ENCODE measurements at places on chromosomes 4 and X.

GRCh38 chrX:29535212-29536162 lies 679.9 kb upstream of the MAGEB2 start:
- no peak for DNase-seq

DNA sequence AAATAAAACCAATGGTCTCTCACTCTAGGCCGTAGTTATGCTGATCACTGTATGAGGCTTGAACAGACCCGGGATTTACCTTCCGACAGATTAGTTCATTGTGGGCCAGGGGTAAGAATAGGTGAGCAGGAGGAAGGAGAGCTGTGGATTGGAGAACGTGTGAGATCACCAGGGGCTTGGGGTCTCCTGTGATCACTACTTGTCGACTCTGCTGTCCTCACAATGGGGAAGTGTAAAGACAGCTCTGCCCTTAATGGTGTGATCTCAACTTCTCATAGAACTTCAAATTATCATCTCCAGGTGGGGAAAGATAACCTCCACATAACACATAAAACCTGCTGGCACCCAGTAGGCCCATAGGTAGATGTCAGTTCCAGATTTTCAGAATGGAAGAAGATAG lies 56.2 kb upstream of the RPS6KA3 start:
- no peak for DNase-seq

DNA sequence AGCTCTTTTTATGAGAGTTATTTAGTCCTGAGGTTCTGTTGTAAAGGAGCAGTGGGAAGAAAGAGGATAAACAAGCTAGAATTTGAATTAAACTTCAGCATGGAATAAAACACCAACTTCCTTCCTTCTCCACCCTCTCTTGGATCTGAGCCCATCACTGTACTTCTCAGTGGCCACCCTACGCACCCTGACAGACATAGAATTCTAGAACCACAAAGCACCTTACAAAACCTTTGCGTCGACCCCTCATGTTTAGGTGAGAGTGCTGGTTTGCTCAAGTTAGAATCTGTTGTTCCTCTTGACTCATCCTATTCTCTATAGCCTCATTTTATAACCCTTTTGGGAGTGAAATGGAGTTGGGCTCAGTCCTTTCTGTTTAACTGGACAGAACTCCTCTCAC lies 84.6 kb upstream of the RPL34 start:
- no peak for DNase-seq

DNA sequence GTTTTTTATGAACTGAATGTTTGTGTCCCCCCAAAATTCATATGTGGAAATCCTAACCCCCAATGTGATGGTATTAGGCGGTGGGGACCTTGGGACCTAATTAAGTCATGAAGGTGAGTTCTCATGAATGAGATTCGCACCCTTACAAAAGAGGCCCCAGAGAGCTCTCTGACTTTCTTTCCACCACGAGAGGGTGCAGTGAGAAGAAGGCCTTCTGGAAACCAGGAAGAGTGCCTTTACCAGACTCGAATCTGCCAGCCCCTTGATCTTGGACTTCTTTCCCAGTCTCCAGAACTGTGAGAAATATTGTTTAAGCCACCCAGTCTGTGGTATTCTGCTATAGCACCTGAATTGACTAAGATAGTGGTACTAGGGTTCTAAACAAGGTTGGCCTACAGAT lies 40.8 kb downstream of the STK26 start:
- no peak for DNase-seq

DNA sequence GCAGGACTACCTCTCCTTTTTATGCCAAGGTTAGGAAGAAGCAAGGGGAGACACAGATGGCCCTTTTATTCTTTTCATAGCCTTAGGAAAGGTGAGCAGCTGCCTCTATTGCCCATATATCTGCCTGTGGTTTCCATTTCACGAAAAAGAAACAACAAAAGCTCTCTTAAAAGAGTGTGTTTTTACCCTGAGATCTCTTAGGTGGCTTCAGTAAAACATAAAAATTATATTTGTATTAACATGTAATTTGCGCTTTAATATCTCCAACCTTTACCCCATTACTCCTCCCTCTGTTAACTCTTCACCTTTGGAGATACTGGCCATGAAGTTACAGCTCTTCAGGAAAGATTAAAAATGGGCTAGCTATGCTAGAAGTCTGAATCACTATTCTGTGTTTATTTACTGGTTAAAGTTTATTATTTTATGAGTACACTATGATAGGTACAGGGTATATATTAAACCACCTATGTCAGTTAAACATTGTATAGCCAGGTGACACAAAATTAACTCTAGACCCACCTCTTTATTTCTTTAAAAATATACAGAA lies 15.0 kb upstream of the SULT1B1 start:
- DNase-seq, result no peak

DNA sequence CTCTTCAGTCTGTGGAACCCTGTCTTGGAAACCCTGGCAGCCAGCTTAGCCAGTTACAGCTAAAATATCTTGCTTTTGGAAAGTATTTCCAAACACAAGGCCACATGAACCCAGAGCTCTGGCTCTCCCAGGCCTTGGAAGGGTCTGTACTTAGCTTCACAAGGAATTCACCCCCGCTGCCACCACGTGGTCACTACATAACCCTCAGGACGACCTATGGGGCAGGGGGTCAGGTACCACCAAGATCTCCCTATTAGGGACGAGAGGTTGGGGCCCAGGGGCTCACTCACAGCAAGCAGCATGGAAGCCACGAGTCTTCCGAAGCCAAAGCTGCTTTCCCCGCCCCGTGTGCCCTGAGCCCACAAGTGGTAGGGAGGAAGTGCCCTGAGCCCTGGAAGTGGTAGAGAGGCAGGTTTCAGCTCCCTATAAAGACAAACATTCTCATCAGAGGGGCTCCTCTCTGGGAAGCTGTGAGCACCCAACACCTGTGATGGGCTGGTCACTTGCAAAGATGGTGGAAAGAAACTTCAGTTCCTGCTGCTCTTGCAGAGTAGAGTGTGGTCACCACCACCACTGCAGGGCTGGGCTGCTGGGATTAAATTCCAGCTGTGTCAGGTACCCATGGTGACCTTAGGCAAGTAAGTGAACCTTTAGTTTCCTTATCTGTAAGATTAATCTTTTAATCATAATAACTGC lies 4.7 kb upstream of the JAKMIP1 start:
- no peak for DNase-seq

DNA sequence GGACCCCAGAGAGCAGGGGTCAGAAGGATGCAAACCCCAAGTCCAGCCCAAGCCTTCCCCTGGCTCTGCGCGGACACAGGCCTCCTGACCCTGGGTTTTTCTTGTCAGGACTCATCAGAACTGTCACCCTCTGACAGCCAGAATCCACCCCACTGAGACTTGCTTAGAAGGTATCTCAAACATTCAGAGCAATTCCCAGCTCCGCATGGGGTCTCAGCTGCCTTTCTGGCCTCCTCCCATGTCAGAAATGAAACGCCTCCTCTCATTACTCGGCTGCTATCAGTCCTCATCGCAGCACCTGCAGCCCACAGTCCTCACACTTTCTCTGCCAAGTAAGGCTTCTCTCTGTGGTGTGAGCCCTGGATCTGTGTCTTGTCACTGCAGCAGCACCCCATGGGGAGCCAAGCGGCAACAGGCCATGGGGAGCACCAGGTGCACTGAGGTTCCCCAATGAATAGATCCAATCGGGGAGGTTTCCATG lies 97.8 kb downstream of the WFS1 start:
- DNase-seq, result no peak

DNA sequence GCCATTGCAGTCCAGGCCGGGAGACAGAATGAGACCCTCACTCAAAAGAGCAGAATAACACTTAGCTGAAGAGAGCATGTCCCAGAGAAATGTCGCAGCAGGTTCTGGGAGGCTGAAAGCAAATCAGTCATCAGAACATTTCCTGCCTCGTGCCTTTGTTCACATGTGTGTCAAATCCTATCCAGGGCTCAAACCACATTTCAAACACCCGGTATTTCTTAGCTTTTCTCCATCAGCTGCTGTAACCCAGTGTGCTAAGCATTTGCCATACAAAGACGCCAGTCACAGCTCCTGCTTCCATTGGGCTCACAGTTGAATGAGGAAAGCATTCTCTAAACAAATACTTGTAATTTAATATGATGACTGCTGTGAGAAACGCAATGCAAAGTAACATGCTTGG lies 6.0 kb downstream of the PALLD start:
- DNase-seq, result no peak

DNA sequence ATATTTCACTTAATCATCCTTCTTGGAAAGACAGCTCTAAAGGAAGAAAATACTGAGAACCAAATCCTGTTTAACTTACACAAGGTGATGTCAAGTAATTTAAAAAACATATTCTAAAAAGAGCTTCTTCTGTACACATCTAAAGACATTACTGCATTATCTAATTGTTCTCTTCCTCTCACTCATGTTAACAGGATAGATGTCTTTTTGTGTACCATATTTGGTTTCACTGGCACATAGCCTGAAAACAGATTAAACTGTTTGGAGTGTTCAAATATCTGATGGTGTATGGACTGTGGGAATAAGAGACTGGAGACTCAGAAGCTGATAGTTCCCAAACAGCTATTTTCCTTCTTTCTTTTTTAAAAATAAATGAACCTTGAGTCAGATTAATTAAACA lies 213.3 kb upstream of the MAB21L2 start:
- DNase-seq, result no peak

GRCh38 chrX:27598312-27598711 lies 8.2 kb downstream of the DCAF8L2 start:
- no peak for DNase-seq

GRCh38 chr4:119638359-119638758 lies 9.8 kb upstream of the PDE5A start:
- no peak for DNase-seq

- no peak for DNase-seq
Observed at GRCh38 chr4:4693258-4693657, 151.4 kb upstream of the STX18 start.

GRCh38 chr4:13484749-13485221 lies 645 bp upstream of the RAB28 start:
- no peak for DNase-seq

DNA sequence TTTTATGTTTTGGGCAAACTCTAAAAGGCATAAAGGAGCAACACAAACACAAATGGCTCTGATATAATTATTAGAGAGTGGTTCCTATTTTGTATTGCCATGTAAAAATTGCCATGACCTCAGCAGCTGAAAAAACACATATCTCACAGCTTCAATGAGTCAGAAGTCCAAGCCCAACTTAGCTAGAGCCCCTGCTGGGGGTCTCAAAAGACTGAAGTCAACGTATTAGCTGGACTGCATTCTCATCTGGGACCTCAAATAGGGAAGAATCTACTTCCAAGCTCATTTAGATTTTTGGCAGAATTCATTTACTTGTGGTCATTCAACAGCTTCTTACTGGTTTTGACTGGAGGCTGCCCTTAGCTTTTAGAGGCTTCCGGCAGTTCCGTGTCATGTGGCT lies 47.4 kb downstream of the FREM3 start:
- DNase-seq, result no peak

GRCh38 chr4:71241501-71242288 lies 97.1 kb upstream of the SLC4A4 start:
- no peak for DNase-seq

DNA sequence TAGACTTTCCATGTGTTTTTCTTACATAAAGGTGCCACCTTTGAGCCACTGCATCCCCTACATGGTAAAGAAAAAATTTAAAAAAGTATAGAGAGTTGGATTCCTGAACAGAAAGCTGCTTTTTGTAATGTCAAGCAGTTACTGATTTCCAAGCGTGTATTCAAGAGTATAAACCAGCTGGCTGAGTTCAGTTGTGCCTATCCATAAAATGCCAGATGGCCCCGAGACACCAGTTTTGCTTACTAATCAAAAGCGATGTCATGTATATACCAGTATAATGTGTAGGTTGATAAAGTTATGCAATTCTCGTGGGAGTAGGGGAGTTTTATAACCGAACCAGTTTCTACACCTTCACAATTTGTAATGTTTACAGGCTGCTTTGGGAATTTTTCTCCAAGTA lies 26.2 kb upstream of the PNPLA4 start:
- no peak for DNase-seq

DNA sequence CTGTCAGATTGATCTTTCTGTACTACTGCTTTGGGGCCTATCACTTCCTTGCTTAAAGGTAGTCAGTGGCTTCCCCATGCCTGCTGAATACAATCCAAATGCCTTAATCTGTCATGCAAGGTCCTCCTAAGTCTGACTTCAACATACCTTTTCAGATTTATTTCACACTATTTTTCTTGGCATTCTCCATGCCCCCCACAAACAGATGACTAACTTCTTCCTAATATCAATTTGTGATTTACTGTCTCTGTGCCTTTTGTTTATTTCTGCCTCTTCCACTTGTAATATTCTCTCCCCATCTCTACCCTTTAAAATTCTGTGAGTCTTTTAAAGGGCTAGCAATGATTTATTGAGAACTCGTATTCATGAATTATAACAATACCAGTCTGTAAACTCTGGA lies 41.8 kb downstream of the OCRL start:
- no peak for DNase-seq

DNA sequence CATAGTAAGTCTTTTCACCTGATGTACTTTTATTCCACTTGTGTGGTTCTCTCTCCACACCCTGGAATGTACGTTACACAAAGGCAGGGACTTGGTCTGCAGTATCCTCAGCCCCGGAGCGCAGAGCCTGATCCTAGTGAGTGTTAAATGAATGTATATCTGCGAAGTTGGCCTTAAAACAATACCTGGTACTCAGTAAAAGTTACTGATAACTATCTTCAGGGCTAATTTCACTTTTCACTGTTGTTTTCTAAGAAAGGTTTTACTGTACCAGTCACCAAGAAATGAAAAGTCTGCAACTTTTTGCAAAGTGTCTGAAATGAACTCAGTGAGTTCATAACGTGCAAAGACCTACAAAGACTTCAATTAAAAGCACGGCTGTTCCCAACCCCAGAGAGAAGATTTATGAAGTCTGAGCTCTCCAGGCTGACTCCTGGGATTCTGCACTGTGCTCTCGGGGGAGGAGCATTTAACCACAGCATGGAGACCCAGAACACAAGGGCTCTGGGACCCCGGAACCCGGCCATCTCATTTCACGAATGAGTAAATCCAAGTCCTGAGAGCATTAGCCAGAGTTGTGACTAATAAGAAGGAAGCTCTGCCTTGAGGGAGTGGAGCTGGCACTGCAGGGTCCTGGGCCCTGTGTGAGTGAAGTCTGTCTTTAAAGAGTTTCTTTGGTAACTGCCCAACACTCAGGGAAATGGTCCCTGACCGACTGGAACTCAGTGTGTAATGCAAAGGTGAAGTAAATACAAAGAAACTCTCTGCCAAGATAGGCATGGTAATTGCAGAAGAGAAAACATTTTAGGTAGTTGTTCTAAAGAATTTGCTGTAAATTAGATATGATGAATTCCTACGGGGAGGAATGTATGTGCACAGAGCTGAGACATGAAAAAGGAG lies 165.8 kb downstream of the NSUN7 start:
- DNase-seq, result no peak

DNA sequence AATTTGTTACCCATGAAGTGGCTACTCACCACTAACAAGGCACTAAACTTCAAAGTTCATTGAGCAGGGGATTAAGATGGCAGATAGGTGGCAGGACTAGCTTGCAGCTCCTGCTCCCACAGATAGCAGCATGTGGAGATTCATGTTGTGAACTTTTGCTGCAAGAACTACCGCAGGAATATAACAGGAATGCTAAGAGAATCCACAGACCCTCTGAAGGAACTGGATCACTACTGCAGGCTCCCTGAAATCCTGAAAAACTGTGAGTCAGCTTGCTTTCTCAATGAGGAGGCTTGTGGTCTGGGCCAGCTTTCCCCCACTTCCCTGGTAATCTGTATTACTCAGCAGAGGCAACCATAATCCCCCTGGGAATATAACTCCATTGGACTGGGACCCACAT lies 118.5 kb upstream of the VCX2 start:
- no peak for DNase-seq
